ENCODE measurements at places on chromosomes 7 and 10.

DNA sequence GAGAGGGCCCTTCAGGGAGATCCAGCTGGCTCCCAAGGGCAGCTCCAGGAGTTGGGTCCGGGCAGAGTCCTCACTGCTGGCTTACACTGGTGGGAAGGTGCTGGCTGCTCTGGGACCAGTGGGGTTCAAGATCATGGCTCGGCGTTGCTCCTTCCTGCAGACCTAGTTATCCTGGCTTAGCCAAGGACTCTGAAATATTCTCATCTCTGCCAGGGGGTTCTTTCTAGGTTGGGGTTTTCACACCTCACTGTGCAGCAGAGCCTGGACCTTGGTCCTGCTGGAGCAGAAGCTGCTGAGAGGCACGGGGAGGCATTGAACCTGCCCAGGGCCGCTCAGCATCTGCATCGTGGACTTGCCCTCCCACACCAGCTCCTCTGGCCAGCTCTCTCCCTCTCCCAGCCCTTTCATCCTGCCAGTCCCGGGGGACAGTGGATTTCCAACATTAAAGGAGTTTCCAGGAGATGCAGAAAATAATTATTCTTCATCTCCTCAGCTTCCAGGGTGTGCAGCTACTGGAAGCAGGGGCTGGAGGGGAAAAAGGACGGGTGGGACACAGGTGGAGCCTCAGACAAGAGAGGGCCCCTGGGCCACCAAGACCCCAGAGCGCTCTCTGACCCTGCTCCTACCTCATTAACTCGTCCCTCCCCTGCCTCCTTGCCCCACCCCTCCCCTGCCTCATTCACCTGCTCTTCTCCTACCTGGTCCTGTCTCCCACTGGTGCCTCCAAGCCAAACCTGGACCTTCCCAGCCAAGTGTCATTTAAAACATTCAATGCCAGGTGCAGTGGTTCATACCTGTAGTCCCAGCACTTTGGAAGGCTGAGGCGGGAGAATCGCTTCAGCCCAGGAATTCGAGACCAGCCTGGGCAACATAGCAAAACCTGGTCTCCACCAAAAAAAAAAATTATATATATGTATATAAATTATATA lies 42.5 kb downstream of the JAKMIP3 start:
- no peak for DNase-seq

DNA sequence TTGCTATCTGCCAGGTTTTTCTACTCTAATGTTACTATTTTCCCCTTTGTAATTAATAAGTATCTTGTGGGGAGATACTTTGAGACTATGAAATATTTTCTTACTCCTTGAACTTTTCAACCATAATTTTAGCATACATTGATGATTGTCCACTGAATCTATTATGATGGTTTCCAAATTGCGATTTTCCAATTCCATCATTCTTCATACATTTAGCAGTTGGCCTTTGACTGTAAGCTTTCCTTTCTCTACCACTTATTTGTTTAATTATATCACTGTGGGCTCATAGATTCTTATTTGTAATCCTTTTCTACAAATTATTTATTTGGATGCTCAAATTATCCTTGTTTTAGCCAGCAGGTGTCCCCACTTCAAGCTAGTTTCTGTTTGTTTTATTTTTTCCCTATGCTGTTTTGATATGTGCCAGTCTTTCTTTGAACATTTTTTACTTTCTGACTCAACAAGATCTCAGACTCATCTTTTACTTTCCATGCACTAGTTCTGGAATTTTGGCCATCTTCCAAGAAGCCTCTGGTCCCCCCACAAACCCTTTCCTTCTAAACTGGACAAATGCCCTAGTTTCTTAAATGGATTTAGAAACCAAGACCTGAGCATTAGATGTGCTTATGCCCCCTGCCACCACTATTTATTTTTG lies 11.4 kb upstream of the MRPS16 start:
- DNase-seq = no peak

- DNase-seq = no peak
These were observed 161.5 kb downstream of the MAD1L1 start for GRCh38 chr7:2071133-2071832.

- DNase-seq = no peak
These were observed 228.9 kb upstream of the TCF7L2 start for GRCh38 chr10:112721080-112721698.

- DNase-seq = no peak
These were observed 179.9 kb downstream of the SEMA3E start for GRCh38 chr7:83469076-83469475.

DNA sequence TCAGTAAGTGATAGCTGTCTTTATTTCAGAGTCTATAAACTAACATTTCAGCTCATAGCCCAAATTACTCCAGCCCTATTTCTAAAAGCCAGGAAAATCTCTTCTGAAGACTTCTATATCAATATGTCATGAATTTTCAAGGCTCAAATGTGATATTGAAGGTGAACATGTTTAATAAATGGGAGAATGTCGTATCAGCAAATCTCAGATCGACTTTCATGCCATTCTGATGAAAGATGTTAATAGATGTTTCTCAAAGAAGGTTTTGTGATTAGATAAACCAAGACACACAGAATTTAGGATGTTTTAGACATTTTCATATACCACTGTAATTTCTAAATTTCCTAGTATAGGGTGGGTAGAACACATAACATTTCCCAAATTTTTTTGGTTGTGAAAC lies 380.6 kb downstream of the ARL4A start:
- DNase-seq = no peak

- no peak for DNase-seq
These were observed 196.3 kb downstream of the DNAJC1 start for GRCh38 chr10:21807180-21807579.

DNA sequence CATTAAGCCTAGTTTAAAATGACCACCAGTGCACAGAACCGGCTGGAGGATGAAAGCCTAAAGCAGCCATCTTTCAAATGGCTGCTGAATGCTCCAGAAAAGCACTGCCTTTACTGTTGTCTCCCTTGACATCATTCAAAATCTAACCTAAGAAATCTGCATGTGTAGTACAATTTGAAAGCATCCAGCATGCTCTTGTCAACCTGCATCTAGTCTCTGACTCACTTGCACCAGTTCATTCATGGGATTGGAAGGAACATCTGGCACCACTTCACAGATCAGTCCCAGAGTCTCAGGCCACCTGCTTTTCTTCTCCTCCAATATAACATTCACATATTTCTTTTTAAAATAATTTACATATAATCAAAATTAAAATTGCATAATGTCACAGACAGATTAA lies 76.2 kb downstream of the RNF133 start:
- DNase-seq = no peak

DNA sequence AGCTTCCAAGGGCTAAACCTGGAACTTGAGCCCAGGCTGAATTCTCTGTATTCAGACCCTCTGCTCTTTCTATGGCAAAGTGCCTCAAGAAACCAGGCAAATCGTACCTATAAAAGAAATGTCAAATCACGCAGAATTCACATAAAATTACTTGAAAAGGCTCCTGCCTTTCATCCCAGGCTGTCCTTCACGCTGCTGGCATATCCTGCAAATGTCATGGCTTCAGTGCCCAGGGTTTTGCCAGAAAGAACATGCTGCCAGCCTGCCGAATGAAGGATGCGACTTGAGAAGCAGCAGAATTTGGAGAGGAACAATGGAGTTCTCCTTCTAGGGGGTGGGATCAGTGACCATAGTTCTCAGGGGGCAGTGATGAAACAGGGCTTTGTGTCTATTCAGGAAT lies 602.5 kb upstream of the GALNT17 start:
- DNase-seq = no peak

Measured in caudate nucleus (tissue), 63 donors.